Astrocyte (in vitro differentiated cells and primary cell): ENCODE measurements at places on chromosomes 5 and 9. TPM values are rescaled to one million over a fixed set of nuclear protein-coding genes. Genes with fewer than 3 reads are reported as not detected.

Gene NAIP
- total RNA-seq: 5.1 and 6.0 TPM in 2 replicates

Gene ARL14EPL
- not detected in 2 replicates for total RNA-seq

Gene SLC34A1
- total RNA-seq: not detected in 2 replicates

Gene PCDHB3
- total RNA-seq: 3.6 and 3.9 TPM in 2 replicates

DNA sequence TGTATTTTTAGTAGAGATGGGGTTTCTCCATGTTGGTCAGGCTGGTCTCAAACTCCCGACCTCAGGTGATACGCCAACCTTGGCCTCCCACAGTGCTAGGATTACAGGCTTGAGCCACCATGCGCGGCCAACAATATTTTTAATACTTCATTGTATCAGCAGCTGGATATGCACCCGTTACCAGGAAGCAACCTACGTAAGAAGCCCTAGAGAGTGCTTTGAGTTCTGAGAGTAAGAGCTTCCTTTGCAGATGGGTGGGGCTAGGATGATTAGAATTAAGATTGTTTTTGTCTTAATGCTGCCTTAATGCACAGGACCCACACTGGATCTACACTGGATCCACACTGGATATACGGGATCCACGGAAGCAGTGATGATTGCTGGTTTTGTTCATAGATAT lies 123.9 kb upstream of the ABCA1 start:
- no peak for DNase-seq

GRCh38 chr5:133827011-133827410 lies 141.4 kb downstream of the C5orf15 start:
- DNase-seq: no peak

DNA sequence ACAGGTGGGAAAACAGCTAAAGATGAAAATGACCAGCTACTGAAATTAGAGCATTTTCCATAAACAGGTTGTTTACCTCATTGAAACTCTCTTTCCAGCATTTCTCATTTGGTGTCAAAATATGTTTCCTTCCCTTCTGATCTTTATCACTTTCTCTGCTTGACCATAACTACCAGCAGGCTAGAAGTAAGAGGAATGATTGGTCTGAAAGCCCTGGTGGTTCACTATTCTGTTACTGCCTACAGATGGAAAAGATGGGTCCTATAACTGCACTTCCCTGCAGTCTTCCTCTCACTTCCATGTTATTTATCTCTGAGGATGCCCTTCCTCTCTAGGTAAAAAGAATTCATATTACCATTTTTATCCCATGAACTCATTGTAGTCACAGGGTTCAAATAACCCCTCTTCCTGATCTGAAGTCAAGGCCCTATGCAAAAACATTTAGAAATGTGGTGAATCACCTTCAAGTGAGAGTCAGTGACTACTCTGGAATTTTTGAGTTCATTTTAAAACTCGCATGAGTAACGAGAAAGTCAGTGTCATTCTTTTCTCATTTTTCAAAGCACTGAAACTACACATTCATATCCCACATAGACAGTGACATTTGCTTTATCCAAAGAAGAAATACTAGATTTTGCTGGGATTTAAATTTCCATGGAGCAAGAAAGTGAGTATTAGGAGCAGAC lies 51.7 kb downstream of the ZNF474 start:
- peak; percentile 95 for DNase-seq

DNA sequence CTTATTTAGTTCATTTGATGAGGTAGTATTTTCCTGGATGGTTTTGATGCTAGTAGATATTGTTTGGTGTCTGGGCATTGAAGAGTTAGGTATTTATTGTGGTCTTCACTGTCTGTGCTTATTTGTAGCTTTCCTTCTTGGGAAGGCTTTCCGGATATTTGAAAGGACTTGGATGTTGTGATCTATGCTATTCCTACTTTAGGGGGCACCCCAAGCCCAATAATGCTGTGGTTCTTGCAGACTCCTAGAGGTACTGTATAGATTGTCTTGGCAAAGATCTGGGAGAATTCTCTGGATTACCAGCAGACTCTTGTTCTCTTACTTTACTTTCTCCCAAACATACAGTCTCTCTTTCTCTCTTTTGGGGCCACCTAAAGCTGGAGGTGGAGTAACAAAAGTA lies 315.7 kb downstream of the MAT2B start:
- DNase-seq: no peak

- DNase-seq: no peak
Observed at GRCh38 chr5:72379936-72380335, 59.8 kb downstream of the PTCD2 start.
